ENCODE measurements at places on chromosomes 11 and 22. TPM values are rescaled to one million over a fixed set of nuclear protein-coding genes. Genes with fewer than 3 reads are reported as not detected.

- no peak for DNase-seq
Measured at GRCh38 chr11:79082280-79082679, 358.6 kb downstream of the TENM4 start.

DNA sequence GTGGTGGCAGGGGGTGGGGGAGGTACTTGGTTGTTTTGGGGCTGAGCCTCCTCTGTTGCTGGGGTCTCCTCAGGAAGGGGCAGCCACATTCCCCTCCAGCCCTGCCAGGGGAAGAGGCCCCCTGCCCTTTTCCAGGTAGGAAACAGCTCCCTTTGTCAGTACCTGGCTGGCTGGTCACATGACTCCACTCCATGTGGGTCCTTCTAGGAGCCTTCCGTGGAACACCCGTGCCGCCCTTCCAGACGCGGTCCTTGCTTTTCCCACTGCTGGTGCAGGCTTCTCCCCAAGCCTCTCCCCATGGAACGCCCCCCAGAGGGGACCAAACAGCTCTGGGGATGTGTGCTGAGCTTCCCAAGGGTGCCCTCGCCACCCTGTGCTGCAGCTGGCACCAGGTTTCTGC lies 19.9 kb downstream of the IFT27 start:
- DNase-seq, result no peak

Gene ABTB2
- 5.9 TPM for total RNA-seq

DNA sequence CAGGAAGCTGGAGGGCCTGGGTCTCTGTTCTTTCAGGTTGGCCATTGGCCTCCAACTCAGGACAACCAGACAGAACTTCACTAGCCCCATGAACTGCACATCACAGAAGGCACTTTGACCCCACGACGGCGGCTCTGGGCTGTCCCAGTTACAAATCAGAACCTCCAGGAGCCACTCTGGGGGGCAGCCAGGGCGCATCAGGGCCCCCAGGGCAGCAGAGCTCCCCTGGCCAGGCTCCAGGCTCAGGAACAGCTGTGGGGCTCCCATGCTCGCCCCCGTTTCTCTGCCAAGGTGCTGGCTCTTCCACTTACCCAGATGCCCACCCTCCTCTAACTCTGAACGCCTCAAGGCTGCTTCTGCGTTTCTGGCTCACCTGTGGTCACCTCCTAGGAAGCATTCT lies 25.5 kb downstream of the TOLLIP start:
- no peak for DNase-seq

DNA sequence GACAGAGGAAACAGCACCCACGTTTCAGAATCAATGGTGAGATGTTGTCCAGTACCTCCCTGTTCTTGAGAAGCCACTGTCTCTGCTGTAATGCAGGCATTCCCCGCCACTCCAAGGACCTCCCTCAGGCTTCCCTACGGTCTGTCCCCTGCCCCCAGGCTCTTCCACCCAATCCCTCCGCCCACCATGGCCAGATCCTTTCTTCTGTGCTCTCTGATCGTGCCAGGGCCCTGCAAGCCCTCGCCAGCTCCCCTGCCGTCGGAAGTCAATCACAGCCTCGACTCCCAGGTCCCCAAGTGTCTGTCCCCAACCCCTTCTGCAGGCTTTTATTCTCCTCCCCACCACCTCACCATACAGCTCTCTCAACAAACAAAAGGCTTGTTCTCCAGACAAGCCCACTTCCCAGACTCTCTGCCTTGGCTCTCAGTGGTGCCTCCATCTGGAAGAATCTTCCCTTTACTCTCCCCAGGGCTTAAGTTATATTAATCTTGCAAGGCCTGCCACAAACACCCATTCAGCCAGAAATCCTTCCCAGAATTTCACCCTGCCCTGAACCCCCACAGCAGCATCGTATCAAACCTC lies 13.7 kb downstream of the SCN4B start:
- DNase-seq, result no peak

DNA sequence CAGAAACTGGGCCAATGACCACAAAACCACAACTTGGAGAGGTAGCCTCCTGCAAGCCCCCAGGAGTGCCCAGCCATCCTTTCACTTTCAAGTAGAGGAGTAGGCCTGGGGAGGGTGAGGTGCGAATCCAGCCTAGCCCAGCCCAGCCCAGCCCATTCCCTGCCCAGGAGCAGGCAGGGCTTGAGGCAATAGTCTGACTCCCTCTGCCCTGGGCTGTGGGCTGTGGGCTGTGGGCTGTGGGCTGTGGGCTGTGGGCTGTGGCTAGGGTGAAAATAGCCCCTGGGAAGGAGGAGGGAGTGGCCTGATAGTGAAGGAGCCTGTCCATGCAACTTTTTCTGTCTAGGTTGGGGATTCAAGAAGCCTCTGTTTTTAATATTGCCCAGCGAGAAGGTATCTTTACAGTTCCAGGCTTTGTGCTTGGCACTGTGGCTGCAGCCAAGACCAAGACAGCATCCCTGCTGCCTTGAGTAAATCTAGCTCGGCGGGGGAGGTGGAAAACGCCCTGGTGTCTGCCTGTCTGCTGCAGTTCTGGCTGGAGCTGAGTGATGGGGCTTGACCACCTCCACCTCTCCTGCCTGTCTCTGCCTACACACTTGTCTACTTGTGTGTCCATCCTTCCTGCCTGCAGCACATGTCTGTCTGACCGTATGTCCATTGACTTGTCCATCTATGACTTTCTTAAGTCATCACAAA lies 40.7 kb downstream of the LMO1 start:
- no peak for DNase-seq

- DNase-seq, result no peak
Measured at GRCh38 chr11:66879583-66879982, 22.7 kb downstream of the LRFN4 start.

Gene LARGE1
- total RNA-seq, result 81.2 TPM

Gene TEX54
- total RNA-seq, result 1.1 TPM

GRCh38 chr11:1497600-1497999 lies 11.0 kb upstream of the MOB2 start:
- DNase-seq, result no peak

GRCh38 chr11:47466701-47467250 lies 17.8 kb upstream of the RAPSN start:
- DNase-seq, result no peak

Gene SLC25A45
- total RNA-seq, result 18.2 TPM

GRCh38 chr11:107740271-107740670 lies 28.4 kb upstream of the SLN start:
- no peak for DNase-seq

DNA sequence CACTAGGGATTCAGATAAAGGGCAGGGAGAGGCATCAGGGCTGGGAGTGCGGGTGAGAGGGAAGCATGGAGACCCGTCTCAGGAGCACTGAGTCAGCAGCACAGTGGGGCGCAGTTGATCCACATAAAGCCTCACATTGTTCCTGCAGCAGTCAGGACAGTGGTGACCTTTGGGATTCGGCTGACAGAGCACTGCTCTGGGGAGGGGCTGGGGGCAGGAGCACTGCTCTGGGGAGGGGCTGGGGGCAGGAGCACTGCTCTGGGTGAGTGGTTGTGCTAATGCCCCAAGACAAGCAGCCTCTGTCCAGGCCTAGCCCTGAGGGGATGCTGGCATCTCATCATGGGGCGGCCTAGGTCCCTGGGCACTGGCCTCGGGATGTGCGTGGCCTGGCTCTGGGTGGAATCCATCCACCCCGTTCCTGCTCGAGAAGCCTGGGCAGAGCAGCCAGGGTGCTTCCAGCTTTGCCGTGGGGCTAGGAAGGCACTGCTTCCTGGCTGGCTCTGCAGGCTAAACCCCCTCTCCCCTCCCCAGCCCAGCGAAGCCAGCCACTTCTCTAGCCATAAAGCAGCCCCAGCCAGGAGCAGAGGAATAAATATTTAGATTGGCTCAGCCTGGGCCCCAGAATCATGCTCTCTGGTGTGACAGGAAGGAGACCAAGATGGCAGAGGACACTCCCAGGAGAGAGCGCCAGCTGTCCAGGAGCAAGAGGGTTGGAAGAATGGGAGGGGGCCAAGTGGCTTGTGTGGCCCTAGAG lies 7.3 kb downstream of the OAF start:
- DNase-seq, result no peak

DNA sequence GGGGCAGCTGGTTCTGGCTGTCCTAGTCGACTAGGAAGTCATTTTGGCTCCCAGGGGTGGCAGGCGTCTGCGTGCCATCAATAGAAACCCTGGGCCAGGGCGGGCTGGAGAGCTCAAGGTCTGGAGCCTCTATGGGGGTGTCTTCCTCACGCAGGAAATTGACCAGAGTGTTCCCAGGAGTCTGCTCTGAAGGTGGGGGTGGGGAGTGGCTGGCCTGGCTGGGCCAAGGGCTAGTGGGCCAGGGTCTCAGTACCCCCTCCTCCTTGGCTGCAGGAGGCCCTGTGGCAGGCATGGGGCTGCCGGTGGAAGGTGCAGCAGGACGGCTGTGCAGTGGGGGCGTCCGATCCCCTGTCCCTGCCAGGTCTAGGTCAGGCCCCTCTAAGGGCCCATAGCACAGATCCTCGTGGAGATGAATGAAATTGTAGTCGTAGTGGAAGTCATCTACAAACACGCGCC lies 64.6 kb downstream of the ARFGAP3 start:
- DNase-seq, result no peak

- DNase-seq, result no peak
Measured at GRCh38 chr22:32996702-32997101, 61.5 kb downstream of the SYN3 start.

DNA sequence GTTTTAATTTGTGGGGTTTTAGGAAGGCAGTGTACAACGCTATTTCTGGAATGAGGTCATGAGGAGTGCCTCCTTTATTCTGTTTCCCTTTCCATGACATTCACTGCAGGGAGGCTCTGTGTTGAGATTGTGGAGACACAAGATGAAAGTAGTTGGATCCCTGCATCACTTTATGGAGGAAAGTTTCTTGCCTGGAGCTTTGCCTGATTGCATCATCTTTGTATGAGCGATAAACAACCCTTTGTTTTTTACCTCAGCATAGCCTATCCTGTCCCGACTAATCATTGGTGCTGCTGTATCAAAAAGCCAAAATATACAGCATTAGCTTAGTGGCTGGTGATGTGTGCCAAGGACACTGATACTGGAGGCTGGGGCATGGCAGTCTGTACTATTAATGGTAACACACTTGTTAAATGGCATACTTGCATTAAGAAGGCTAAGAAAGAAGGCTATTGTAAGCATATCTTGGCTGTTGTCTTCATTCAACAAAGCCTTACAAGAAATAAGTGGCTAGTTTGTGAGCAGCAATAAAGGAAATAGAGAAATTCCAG lies 31.2 kb upstream of the SLC5A4 start:
- DNase-seq, result no peak

- peak; percentile 64 for DNase-seq
Measured at GRCh38 chr22:41285441-41285819, 557 bp downstream of the RANGAP1 start.

GRCh38 chr11:71384561-71384960 lies 63.6 kb downstream of the DHCR7 start:
- DNase-seq, result no peak

DNA sequence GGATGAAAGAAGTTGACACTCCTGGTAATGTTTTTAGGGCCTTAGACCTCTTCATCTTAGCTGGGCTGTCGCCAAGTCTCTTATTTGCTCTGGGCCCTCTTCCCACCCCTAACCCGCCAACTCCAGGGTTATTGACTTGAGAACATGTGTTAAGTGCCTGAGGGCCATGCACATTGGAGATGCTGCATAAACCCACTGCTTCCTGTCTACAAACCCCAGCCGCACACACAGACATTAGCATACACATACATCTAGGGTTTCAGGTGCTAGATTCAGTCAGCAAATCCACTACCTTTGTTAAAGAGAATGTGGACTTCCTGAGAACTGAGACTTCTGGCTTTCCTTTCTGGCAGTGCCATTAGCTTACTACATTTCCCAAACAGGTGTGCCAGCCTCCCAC lies 817 bp downstream of the PANX3 start:
- DNase-seq, result no peak

Gene PEX16
- total RNA-seq, result 113 TPM

DNA sequence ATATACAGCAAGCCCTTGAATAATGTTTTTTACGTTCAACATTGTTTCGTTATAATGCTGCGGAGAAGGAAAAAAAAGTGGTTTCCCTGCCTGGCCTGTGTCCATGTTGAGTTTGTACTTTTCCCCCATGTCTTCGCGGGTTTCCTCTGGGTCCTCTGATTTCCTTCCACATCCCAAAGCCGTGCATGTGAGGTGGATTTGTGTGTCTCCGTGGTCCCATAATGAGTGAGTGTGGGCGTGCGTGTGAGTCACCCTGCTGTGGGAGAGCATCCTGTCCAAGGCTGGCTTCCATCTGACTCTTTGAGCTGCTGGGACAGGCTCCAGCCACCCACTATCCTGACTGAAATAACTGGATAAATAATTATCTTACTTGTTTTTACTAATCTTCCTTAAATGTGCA lies 29.6 kb upstream of the SNX19 start:
- DNase-seq, result no peak

Gene DDTL
- total RNA-seq, result 4.1 TPM

- DNase-seq, result peak; percentile 72
Measured at GRCh38 chr11:60498399-60498798, 5.8 kb downstream of the MS4A12 start.

Gene SULT4A1
- total RNA-seq, result not detected

Gene FOLR1
- total RNA-seq, result not detected

- no peak for DNase-seq
Measured at GRCh38 chr11:1410366-1411291, 20.9 kb downstream of the BRSK2 start.

DNA sequence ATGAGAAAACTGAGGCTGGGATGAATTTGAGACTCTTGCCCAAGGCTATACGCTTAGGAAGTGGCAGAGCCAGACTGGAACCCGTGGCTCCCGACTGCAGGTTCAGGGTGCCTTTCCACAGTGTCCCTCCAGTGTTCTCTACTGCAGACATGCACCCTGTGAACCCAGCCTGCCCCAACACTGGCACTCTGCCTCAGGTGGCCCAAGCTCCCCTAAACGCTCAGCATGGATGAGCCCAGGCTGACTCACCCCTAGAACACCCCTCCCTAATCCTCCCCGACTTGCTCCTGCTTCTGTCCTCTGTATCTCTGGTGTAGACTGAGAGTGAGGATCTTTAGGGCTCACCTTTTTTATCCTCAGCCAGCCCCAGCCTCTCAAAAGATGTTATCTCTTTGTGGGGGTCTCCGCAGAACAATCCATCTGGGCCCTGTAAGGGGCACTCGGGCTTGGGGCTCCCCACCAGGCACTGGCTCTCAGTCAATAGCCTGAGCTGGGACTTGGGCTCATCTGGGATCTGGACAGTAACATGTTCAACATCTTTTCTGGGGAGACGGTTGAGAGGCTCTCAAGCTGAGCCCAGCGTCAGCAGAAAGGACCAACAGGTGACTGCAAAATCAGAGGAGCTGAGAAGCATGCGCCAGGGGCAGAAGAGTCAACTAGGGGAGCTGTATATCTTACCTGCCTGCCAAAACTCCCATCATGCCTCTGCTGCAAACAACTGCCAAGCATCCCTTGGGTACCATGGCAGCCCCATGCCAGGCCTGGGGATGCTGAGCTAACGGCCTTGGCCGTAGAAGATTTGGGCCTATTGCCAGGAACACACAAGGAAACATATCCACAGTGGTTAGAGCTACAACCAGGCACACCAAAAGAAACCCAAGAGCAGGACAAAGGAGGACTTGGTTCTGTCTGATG lies 176.2 kb downstream of the BUD13 start:
- no peak for DNase-seq

GRCh38 chr22:36097880-36098279 lies 62.7 kb downstream of the APOL3 start:
- DNase-seq, result no peak

Measured in B cell (primary cell).